ENCODE measurements at places on chromosomes 3 and 15.

GRCh38 chr15:38441130-38441519 is 12.8 kb upstream of the FAM98B start:
- H3K4me1 ChIP-seq: no peaks in the 10 kb centered on the region
- no peak overlapping the region for H3K4me3 ChIP-seq
- H3K36me3 ChIP-seq: no peaks in the 10 kb centered on the region
- no peaks in the 10 kb centered on the region for H3K27me3 ChIP-seq
- no peak for DNase-seq

GRCh38 chr3:116848248-116848829 is 138.8 kb downstream of the TUSC7 start:
- DNase-seq: no peak
- no peak overlapping the region for H3K27ac ChIP-seq

- H3K4me1 ChIP-seq: no peaks in the 10 kb centered on the region
- no peak for DNase-seq
- no peak overlapping the region for H3K4me3 ChIP-seq
- H3K27ac ChIP-seq: no peak overlapping the region
- no peaks in the 10 kb centered on the region for H3K36me3 ChIP-seq
Measured at GRCh38 chr15:43893956-43894355, 67.2 kb downstream of the WDR76 start.

GRCh38 chr15:57582090-57582489 is 9.6 kb upstream of the MYZAP start:
- no peak overlapping the region for H3K27ac ChIP-seq
- H3K4me1 ChIP-seq: peaks cover 5% of the 10 kb centered on the region
- no peaks in the 10 kb centered on the region for H3K36me3 ChIP-seq
- DNase-seq: no peak

DNA sequence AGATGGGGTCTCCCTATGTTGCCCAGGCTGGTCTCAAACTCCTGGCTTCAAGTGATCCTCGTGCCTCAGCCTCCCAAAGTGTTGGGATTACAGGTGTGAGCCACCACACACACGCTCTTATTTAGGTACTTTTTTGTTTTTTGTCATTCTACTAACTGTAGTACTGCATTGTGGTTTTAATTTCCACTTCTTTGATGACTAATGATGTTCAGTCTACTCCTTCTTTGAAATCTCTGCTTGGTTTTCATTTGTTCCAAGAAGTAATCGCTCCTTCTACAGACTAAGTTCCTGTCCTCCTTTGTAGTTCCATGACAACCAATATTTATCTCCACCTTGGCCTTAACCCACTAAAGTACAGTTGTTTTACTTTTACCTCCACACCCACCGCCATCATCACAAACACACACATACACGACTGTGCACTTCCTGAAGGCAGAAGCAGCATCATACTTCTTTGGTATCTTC is 529 bp upstream of the DLEC1 start:
- H3K4me3 ChIP-seq: peak overlapping the region; percentile 36
- H3K4me1 ChIP-seq: peaks cover 8% of the 10 kb centered on the region
- H3K36me3 ChIP-seq: no peaks in the 10 kb centered on the region
- H3K27ac ChIP-seq: peak overlapping the region; percentile 57
- DNase-seq: no peak
- H3K27me3 ChIP-seq: no peaks in the 10 kb centered on the region

DNA sequence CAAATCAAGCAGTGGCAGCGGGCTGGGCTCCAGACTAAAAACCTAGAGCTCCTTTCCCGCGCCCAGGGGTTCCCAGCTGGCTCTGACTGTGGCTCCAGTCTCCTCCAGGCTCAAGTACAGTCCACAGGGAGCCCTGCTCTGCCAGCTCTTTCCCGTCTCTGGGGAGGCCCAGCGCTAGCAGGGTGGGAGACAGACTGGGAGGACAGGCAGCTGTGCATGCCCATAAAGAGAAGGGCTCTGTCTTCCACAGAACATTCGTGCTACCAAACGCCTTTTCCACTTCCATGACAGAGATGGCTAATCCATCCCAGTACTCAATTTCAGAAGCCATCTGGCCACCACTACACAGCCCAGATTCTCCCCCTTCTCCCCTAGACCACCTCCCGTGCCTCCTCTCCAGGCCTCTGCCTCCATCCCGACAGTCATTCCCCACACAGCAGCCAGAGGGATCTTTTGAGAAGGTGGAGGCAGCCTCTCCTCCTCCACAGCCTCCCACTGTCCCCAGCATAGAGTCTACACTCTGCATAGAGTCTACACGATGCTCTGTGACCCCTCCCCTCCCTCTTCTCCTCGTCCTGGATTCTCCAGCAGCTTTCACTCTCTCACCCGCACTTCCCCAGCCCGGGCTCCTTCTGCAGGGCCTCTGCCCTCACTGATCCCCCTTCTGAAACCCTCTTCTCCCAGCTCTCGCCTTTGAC is 6.8 kb upstream of the DUSP7 start:
- no peak for DNase-seq
- no peaks in the 10 kb centered on the region for H3K36me3 ChIP-seq

DNA sequence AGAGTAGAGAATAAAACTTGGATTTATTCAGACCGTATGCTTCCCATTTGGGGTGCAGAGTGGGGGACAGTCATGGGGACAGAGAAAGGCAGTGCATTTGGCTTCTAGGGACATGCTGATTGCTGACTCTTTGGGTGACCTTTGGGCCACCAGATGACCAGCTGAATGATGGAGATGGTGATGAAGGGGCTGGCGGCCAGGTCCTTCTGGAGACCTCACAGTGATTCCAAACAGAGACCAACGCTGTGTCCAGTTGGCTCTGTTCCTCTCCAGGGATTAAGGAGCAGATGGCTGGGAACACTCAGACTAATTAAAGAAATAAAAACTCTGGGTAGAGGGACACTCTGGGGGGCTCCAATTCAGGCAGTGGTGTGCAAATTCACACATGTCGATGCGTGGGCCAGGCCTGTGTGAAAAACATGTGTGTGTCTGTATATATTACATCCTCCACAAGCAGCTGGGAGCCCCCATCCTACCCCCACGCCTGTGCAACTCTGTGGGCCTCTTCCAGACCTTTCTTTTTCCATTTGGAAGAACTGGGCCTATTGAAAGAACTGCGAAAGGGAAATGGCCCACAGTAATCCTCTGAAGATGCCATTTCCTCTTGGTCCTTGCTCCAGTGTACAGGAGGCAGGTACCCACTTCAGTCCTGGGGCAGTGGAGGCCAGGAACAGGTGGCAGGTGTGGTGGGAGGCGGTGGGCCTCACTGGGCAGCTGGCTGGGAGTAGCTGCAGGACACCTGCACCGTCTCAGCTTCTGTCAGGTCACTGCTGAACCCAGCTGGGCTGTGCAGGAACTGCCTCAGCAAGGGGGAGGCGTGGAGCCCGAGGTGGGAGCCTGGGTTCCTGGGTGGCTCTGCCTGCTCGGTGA is 8.9 kb downstream of the XIRP1 start:
- H3K4me3 ChIP-seq: no peak overlapping the region
- H3K36me3 ChIP-seq: no peaks in the 10 kb centered on the region
- DNase-seq: no peak
- peak overlapping the region; percentile 18 for H3K27ac ChIP-seq

DNA sequence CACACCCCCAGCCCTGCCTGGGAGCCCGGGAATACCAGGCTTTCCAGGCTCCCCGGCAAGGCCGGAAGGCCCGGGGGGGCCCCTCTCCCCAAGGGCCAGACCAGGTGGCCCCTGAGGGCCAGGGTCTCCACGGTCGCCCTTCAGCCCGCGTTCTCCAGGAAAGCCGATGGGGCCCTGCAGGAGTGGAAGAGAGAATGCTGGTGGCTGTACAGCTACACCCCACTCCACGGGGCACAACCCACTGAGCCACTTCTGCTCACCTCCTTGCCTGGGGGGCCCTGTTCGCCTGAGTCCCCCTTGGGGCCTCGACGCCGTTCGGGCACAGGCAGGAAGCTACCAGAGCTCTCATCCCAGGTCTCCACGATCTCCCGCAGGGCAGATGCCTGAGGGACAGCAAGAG is 11.8 kb upstream of the UCN2 start:
- no peak for DNase-seq
- no peak overlapping the region for H3K27ac ChIP-seq
- H3K4me3 ChIP-seq: no peak overlapping the region
- H3K4me1 ChIP-seq: no peaks in the 10 kb centered on the region
- no peaks in the 10 kb centered on the region for H3K27me3 ChIP-seq

GRCh38 chr3:48058091-48058490 is 41.9 kb upstream of the MAP4 start:
- no peaks in the 10 kb centered on the region for H3K4me1 ChIP-seq
- H3K27me3 ChIP-seq: no peaks in the 10 kb centered on the region
- H3K4me3 ChIP-seq: no peak overlapping the region
- no peak overlapping the region for H3K27ac ChIP-seq
- no peak for DNase-seq

- no peaks in the 10 kb centered on the region for H3K27me3 ChIP-seq
- no peak overlapping the region for H3K27ac ChIP-seq
- no peak for DNase-seq
- no peaks in the 10 kb centered on the region for H3K36me3 ChIP-seq
- no peaks in the 10 kb centered on the region for H3K4me1 ChIP-seq
Measured at GRCh38 chr3:3346556-3346955, 167.1 kb upstream of the CRBN start.
